ENCODE measurements at places on chromosomes 6 and 20.

DNA sequence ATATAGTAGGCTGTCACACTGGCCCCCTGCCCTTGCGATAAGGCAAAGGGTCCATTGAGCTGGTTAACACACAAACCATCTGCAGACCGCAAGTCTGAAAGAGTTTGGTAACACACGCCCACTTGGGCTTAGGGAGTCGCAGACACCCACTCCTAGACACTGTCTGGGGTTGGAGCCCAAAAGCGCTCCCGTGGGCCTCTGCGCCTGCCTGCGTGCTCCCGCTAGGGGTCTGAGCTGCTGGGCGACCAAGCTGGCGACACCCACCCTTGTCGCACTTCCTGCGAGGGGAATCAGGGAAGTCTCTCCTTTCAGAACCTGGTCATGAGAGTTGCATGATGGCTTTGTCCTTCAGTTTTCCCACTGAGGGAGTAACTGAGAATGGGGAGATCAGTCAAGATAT lies 653.0 kb downstream of the HTR1B start:
- no peak for DNase-seq

DNA sequence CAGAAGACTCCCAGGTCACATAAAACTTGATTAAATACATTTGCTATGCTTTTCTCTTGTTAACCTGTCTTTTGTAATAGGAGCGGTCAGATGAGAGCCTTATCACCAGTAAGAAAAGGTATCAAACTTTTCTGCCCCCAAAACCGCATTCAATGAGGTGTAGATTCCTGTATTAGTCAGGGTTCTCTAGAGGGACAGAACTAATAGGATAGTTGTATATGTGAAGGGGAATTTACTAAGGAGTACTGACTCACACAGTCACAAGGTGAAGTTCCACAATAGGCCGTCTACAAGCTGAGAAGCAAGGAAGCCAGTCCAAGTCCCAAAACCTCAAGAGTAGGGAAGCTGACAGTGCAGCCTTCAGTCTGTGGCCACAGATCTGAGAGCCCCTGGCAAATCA lies 32.7 kb downstream of the PTPRK start:
- no peak for DNase-seq

DNA sequence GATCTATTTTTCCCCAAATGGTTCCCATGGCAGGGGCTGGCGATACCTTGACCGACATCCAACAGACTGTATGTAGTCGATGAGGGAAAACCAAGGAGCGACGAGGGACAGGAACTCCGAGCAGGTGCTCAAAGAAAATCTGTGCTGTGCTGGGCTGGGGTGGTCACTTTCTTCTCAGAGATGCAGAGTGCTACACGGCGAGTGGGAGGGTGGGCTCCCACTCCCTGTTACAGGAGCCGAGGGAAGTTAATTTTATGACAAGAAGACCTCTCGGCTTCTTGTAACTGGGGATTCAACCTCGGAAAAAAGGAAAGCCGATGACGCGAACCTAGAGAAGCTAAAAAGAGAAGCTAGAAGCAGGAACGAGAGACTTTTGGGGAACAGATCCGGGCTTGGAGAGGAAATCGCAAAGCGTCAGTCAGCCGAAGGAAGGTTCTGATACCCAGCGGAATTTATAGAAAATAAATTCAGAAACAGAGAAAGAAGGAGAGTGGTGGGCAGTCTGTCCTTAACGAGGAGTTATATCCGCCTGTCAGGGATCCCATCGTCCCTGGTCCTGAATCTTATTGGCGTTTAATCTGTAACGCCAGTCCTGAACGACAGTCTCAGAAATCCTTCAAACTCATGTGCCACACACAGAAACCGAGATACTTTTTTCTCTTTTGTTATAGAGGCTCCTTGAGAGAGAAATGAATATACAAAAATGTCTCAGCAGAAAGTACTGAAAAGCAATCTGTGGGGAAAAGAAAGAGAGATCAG lies 84.6 kb upstream of the ZNF322 start:
- DNase-seq, result no peak

DNA sequence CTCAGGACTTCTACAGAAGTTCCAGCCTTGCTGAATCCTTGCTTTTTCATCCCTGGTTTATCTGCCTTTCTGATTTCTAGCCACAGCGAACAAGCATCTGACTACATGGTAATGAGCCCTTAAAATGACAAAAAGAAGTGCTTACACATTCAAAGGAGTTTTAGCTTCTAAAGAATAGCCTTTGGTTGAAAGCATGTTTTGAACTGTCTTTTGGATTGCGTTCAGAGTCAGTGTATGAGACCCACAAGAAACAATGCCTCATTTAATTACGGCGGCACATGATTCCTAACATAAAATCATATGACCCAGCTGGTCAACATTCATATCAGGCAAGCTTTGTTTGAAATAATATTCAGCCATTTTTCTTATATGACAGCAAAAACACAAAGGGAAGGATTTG lies 784.2 kb downstream of the KIF16B start:
- no peak for DNase-seq

- no peak for DNase-seq
Measured at GRCh38 chr6:161394437-161394836, 120.6 kb upstream of the AGPAT4 start.

DNA sequence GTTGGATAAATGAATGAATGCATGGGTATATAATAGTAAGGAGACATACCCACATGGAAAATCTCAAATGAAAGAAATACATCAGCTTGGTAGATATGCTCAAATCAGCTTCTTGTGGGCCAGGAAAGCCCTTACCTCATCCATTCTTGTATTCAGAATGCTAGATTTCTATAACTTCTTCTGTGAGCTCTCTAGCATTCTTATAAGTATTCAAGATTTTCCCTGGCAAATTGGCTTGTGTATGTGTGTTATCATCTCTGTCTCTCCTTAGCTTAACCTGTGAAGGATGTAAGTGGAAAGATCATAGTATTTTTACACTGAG lies 100.8 kb downstream of the OR2B2 start:
- DNase-seq, result no peak

DNA sequence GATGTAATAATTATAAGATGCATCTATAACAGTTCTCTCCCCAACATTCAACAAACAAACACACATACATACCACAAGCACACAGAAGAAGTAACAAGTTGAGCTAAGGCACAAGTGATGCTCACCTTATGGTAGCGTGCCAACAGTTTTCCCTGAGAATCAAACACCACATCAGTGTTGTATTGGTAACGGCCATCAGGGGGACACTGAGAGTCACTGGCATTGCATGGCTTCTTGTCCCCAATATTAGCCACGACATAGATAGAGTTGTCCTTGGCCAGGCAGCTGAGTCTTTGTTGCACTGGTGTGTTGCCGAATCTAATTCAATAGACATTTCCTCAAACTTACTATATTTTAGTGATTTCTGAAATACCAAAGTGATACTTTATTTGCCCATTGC lies 14.8 kb upstream of the VNN1 start:
- DNase-seq, result no peak

Data from GM10248 (cell line).